Occipital lobe (tissue), 3 donors: ENCODE measurements at places on chromosomes 11 and 22. TPM values are rescaled to one million over a fixed set of nuclear protein-coding genes. Genes with fewer than 3 reads are reported as not detected.
A peak's percentile ranks its signal among the peaks of the same experiment; 100 is the strongest.

The OR9G1 gene
- not detected for total RNA-seq

The LRRC10B gene
- total RNA-seq: 3.1 TPM

The CYB5R2 gene
- 1.2 TPM for total RNA-seq

The ARHGAP8 gene
- 1.4 TPM for total RNA-seq

The JAM3 gene
- 41.8 TPM for total RNA-seq

The DCDC1 gene
- 1.2 TPM for total RNA-seq

The OR51B2 gene
- total RNA-seq: 0.78 TPM

GRCh38 chr11:134145715-134146114 is 76.8 kb downstream of the JAM3 start:
- no peak for DNase-seq

GRCh38 chr22:46012881-46013281 is 35.9 kb upstream of the WNT7B start:
- DNase-seq: no peak

DNA sequence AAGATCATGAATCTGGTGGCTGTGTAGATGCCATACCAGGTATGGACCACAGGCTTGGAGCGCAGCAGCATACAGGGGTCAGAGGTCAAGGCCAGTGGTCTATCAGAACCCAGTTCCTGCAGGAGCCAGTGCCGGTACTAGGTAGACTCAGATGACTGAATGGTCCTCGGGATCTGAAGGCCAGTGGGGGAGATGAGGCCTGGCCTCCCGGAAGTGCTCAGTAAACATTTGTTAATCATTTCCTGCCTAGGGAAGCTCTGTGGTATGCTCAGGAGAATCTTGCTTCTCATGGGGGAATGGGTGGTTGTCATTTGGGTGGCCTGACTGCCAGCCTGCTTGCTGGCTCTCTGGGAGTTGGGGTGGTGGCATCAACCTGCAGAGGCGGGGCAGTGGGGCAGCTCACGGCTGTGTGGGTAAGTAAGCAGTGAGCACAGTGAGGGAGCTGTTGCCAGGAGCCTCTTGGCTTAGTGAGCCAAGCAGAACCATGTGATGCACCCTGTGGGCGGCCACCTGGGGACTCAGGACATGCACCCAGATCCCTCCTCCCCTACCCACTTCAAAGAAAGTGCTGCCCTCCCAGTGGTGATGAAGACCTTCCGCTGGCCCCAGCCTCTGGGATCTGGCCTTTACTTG is 33.0 kb downstream of the PTPRJ start:
- no peak for DNase-seq

DNA sequence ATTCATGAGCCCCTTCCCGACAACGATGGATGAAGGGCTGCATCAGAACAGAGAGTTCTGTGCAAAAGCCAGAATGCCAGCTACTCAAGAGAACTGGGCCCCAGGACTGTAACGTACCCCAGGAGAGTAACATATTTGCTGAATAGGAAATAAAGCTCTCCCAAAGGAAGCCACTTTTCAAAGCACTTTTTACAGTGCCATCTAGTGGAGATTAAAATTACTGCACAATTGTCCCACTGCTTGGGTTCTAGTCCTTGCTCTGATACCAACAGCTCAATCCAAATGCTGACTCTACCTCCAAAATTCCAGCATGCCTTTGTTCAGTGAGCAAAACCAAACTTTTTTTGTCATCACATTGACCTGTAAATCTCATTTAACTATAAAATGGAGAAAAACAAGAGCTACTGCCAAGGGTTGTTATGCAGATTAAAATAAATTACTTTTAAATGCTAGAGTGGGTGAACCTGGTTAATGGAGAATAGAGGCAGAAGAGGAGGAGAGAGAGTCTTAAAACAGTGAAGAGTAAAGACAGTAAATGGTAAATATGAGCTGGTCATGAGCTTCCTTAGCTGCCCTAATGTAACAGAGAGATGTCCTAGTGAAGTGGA is 87.6 kb upstream of the FSHB start:
- DNase-seq: no peak

GRCh38 chr11:8910649-8911026 is 351 bp upstream of the AKIP1 start:
- no peak for DNase-seq

DNA sequence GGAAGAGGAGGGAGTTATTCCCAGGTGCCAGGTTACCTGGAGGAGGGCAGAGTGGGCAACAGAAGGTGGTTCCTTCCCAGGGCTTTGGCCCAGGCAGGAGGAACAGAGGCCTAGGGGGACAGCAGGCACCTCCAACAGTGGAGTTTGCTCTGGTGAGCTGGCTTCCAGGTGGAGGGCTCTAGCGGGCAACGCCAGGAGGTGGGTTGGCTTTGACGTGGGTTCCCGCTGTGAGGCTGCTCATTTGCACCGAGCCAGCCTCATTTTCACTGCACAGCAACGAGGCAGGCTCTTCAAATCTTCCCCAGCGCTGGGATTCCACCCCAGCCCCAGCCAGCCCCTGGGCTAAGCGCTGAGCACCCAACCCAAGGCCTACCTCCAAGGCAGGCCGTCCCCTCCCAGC is 8.1 kb downstream of the IGSF9B start:
- DNase-seq: no peak

DNA sequence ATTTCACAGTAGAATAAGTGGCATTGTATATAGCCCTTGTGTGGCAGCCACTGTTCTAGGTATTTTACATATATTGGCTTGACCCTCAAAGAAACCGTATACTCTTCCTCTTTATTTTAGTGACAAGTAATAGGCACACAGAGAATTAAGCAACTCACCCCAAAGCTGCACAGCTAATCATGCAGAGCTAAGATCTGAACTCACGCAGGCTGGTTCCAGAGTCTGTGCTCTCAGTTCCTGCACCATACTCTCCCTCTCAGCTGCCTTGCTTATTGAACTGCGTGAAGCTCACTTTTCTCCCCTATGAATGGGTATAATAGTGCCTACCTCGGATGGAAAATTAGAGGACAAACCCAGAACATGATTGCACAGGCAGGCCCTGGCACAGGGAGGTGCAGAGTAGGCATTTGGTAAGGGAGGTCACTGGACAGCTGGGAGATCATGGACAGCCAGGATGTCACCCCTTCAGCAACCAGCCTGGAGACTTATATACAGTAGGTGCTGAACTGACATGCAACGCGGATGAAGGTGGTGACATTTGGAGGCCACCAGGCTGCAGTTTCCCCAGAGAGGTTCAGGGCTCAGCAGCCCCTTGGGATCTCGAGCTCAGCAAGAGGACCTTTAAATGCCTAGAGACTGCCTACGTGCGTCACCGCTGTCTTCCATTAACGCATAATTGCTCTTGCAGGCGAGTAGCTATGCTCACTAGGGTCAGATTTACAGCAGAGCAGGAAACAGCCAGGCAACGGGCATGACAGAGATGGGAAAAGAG is 78.4 kb upstream of the TP53I11 start:
- DNase-seq: no peak

GRCh38 chr11:80188076-80188627 is 747.3 kb upstream of the TENM4 start:
- no peak for DNase-seq

GRCh38 chr11:84419616-84420015 is 1133.4 kb upstream of the CCDC90B start:
- no peak for DNase-seq

DNA sequence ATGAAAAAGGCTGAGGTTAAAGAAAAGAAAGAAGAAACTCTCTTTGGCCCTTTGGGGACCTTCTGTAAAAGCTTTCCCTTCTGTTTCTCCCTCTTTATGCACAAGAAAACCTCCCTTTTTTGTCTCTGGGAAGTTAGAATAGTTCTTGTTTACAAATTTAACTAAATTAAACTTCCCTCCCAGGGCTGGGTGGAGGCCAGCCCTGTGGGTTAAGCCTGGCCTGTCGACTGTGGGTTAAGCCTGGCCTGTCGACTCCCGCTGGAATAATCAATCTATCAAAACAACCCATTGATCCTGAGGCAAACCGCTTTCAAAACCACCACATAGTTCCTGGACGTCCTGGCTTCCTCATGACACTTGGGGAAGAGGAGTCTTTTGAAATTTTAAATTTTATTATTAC is 1.2 kb upstream of the DRG1 start:
- DNase-seq: no peak

- no peak for DNase-seq
Measured at GRCh38 chr11:76592025-76592914, 78.3 kb downstream of the LRRC32 start.

DNA sequence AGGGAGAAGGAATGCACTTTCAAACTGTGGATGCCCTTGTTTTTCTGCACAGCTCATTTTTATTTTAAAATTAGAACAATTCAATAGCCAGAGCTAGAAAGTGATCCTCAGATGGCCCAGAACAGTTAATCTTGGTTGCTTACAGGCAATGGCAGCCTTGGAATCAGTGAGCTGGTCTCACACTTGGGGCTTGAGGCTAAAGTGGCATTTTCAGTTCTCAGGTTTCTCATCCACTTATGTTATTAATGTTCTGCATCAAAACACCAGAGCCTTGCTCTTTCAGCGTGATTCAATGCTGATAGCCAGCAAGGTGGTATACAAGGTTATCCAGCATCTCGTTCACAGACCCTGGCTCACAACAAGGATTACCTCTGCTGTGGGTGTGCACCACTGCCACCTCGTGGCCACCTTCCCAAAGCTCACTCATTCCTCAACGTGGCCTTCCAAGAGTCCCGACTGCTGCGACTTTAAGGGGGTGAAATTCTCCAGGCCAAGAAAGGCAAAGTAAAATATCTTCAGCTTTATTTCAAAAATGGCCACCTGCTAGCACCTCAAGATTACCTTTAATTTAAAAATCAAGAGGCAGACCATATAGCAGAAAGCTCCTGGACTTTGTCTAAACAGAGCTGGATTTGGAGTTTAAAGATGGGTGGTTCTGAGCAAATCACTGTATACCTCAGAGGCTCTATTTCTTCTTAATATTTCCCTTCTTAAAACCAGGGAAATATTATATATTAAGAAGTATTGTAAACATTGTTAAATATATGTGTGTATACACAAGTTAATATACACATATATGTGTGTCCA is 34.2 kb upstream of the FSHB start:
- DNase-seq: peak; percentile 15

DNA sequence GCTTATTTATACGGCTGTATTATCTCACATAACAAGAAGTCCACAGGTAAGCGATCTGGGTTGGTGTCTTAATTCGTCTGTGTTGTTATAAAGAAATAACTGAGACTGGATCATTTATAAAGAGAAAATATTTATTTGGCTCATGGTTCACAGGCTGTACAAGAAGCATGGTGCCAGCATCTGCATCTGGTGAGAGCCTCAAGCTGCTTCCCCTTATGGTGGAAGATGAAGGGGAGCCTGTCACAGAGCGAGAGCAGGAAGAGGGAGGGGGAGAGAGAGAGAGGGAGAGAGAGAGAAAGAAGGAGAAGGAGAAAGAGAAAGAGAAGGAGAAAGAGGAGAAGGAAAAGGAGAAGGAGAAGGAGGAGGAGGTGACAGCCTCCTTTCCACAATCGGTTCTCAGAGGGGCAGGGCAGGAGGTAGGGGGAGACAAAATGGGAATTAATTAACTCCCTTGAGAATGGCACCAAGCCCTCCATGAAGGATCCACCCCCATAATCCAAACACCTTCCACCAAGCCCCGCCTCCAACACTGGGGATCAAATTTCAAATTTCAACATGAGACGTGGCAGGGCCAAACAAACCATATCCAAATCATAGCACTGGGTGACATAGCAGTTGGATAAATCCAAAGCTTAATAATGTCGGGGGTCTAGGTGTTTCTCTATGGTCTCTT is 15.0 kb upstream of the TRIM44 start:
- DNase-seq: no peak

- DNase-seq: no peak
Measured at GRCh38 chr11:6333095-6333494, 12.8 kb upstream of the CAVIN3 start.

DNA sequence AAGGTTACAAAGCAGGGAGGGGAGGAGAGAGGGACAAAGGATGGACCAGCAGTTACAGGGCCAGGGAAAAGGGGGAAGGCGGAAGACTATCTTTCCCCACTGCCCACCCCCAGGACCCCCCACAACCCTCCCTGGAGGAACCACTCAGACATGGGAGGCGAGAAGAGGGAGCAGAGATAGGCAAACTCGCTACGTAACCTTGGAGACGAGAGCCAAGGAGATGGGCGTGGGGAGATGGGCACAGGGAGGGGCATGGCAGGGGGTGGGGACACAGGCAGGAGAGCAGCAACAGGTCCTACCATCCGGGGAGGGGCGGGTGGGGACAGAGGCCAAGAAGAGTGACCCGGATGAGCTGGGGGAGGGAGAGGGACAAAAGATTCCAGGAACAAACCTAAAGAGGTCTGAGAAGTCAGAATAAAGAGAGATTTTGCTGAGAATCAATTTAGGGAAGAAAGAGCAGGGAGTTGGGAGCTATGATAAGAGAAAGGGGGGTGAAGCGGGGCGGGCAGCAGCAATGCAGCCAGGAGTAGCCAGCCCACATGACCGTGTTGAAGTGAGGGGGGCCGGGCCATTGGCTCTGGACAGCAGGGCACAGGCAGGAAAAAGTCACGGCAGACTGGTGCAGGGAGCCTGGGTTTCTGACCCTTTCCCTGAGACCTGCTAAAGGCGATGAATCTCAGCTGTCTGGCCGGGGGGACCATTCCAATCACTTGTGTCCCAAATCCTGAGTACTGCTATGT is 128.4 kb downstream of the BUD13 start:
- no peak for DNase-seq

DNA sequence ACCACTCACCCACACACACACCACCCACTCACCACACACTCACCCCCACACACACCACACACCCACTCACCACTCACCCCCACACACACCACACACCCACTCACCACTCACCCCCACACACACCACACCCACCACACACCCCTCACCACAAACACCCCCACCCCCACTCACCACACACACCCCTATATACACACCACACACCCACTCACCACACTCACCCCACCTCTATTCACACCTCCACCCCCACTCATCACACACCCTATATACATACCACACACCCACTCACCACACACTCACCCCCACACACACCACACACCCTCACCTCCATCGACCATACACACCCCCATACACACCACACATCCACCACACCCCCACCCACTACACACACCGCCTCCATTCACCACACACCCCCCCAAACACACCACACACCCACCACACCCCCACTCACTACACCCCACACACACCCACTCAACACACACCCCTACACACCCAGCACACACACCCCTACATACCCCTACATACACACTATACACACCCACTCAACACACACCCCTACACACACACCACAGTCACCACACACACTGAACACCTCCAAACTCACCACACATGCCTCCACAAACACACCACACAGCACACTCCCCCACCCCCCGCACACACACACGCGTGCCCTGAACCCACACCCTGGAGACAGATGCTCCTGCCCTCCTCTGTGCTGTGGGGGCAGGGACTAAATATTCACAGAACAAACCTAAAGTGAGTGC is 19.0 kb upstream of the TTLL12 start:
- DNase-seq: no peak

- DNase-seq: no peak
Measured at GRCh38 chr22:27991586-27992293, 72.7 kb upstream of the PITPNB start.

DNA sequence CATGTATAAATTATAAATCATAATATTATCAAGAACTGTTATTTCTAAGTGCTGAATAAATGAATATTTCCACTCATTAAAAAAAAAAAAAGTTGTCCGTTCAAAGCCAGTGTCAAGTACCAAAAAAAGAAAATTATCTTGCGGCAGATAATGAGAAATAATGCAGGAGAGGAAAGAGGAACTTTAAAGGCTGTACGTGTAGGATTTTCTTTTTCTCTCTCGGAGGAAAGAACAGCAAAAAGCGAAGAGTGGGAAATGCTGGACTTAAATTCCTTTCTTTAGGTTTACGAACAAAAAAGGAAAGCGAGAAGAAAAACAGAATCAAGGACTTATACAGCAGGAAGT is 999 bp upstream of the CCDC83 start:
- DNase-seq: no peak

- DNase-seq: no peak
Measured at GRCh38 chr22:24503137-24503842, 8.2 kb downstream of the UPB1 start.
